ENCODE measurements at places on chromosomes 16 and 17.

- no peak for DNase-seq
These were observed 137.9 kb upstream of the CACNG3 start for GRCh38 chr16:24118126-24118821.

GRCh38 chr17:73098919-73099318 lies 6.4 kb upstream of the SLC39A11 start:
- DNase-seq = no peak

GRCh38 chr17:71438631-71439146 lies 682.1 kb upstream of the SOX9 start:
- no peak for DNase-seq

DNA sequence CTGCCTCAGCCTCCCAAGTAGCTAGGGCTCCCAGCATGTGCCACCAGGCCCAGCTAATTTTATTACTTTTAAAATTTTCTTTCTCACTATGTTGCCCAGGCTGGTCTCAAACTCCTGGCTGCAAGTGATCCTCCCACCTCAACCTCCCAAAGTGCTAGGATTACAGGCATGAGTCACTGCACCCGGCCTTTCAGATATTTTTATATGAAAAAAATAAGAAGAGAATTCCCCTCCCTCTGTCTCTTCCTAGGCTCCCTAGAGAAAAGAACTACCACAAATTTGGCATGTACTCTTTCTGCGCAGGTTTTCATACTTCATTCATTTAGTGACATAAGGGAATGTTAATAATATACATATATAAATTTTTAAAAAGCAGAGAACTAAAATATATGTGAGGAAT lies 21.7 kb upstream of the SMURF2 start:
- DNase-seq = no peak

GRCh38 chr17:39981766-39982375 lies 1.3 kb downstream of the PSMD3 start:
- DNase-seq = no peak

- DNase-seq = no peak
These were observed 95.0 kb downstream of the RPTOR start for GRCh38 chr17:80639658-80640057.

DNA sequence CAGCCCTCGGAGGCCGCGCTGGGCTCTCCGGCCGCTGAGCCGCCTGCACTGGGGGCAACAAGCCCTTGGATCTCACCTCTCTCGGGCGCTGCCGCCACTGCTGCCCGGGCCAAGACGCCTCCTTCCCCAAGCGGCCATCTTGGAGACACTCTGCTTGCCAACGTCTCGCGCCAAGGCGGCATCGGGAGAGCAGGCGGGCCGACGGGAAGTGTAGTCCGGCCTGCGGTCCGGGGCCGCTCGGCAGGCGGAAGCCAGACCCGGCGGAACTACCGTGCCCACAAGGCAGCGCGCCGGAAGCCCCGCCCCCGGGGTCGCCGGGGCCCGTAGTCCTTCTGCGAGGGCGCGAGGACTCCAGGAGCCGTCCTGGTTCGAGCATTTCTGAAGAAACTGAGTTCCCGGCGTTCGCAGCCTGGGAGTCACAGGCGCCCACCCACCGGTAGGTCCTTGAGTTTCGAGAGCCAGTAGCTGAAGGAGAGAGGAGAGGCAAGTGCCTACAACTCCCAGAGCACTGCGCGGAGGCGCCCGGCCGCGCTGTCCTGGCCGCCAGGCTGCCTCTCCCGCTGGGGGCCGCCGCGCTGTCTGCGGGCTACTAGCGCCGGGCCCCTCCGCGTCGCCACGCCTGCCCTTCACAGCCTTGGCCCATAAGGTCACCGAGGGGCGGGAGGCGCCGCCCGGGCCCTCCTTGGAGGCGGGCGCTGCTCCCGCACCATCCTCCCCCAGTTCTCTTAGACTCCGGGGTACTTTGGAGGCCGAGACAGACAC lies at the start of gene TMEM11:
TSS of gene TMEM11 (minus strand) at position 147 of the 762 bp plus-strand sequence. CDS start at position 138, 9 bp downstream.
- DNase-seq = peak; percentile 93

DNA sequence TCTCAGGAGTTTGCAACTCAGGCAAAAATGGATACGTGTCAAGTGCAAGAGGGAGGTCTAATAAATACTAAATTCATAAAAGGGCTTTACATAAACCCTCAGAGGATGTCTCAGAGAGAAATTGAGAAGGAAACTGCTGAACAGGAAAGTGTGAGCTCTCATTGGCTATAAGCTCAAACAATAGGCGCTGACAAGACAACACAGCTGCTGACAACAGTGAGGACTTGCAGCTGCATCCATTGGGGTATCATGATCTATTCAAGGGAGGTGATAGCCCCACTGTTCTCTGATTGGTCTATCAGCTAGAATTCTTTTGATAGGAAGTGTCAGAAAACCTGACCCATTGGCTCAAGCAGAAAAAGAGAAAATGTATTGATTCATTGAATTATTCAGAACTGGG lies 187.2 kb downstream of the CBLN1 start:
- no peak for DNase-seq

DNA sequence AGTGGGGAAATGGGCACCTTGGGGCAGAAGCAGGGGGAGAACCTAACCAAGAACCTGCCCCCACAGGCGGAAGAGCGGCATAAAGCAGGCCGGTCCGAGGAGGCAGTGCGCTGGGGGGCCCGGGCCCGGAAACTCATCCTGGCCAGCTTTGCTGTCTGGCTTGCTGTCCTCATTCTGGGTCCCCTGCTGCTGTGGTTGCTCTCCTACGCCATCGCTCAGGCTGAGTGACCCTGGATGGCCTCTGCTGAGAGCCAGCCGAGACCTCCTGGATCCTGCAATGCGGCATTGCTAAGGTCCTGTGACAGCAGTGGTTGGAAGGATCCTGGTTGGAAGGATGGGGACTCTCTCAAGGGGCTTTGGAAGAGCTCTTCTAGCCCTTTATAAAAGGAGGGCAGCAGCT lies 4.5 kb upstream of the PHKG2 start:
- no peak for DNase-seq

GRCh38 chr17:60656499-60656898 lies 21.2 kb upstream of the BCAS3 start:
- no peak for DNase-seq

DNA sequence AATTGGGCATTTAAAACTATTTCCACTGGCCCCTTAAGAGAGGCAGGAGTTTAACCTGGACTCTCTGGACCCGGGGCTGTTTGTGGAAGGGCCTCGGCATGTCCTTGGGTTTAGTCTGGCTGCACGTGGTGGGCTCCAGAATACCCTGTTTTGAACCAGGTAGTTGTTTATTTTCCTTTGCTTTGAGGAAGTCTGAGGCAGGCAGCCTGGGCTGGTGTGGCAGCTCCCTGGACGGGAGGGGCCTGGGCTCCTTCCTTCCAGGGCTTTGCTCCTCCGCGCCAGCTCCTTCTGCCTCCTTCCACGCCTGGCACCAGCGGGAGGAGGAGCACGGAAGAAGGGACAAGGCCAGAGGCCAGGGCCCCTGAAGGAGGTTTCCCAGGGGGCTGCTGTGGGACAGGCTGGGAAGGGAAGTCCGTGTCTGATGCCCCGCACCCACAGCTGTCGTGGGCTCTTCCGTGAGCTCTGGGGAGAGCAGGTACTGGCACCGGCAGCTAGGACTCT lies 15.5 kb downstream of the BANP start:
- no peak for DNase-seq

DNA sequence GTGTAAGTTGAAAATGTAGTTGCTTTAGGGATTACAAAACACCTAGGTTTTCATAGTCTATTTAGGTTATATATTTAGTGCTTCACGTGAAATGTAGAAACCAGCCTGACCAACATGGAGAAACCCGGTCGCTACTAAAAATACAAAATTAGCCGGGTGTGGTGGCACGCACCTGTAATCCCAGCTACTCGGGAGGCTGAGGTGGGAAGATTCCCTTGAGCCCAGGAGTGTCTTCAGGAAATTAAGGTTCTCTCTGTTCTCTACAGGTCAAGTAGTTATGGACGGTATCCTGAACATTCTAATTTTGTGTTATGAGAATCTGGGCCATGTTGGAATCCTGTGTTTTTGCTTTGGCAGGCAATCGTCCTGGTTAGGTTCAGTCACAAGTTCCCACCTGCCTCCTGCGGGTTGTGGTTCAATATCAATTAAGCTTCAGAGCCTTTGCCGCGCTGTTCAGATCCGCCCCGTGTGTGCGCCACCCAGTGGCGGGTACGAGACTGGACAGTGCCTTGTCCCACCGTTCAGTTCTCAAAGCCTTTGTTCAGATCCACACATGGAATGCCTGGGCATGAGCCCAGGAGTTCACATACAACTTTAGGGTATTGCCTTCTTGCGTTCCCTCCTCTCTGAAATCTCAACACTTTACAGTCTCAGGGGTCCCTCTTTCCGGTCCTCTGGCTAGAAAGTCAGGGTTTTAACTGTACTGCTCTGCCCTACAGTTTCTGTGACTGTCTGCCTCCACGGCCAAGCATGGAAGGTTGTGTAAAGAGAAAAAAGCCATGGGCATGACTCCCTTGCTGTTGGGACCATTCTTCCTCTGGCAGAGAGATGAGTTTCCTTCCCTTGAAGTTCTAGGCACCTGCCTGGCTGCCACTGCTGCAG lies 41.7 kb downstream of the HEATR6 start:
- peak; percentile 61 for DNase-seq

DNA sequence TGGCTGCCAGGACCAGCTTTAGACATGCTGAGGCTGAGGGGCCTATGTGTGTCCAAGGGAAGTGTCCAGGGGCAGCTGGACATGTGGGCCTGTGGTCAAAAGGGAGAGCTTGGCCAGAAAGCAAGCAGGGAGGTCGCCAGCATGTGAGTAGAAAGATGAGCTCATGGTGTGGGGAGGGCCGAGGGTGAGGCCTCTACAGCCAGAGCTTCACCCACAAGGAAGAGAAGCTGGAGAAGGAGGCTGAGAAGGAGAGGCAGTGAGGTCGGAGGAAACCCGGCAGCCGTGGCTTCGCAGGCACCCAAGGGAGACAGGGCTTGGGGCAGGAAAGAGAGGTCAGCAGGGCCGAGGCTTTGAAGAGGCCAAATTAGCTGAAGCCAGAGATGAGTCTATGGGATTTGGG lies 4.0 kb upstream of the HSD11B2 start:
- DNase-seq = no peak

DNA sequence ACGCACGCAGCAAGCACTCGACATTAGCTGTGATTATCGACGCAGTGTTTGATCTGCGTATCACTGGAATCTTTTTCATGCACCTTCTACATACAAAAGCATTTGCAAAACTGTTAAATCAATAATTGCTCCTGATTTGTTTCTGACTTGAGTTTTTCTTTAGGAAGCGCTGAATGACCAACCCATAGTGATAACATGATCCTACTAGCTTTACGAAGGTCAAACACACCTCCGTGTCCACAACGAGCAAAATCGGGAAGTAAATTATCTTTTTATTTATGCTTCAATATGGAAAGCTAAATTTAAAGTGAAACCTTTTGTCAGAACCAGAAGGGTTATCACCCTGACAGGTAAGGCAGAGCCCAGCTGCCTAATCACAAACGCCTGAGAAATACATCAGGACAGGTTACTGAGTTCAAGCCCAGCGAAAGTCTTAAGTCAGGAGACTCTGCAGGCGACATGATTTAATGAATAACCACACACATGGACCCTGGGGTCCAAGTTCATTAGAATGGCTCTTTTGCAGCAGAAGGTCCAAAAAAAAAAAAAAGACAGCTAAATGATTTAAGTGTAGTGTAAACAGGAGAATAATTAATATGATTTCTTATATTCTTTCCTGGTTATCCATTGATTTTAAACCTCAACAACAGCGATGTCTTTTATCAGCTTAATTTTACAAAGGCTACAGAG lies 104.2 kb downstream of the ADCY9 start:
- no peak for DNase-seq

DNA sequence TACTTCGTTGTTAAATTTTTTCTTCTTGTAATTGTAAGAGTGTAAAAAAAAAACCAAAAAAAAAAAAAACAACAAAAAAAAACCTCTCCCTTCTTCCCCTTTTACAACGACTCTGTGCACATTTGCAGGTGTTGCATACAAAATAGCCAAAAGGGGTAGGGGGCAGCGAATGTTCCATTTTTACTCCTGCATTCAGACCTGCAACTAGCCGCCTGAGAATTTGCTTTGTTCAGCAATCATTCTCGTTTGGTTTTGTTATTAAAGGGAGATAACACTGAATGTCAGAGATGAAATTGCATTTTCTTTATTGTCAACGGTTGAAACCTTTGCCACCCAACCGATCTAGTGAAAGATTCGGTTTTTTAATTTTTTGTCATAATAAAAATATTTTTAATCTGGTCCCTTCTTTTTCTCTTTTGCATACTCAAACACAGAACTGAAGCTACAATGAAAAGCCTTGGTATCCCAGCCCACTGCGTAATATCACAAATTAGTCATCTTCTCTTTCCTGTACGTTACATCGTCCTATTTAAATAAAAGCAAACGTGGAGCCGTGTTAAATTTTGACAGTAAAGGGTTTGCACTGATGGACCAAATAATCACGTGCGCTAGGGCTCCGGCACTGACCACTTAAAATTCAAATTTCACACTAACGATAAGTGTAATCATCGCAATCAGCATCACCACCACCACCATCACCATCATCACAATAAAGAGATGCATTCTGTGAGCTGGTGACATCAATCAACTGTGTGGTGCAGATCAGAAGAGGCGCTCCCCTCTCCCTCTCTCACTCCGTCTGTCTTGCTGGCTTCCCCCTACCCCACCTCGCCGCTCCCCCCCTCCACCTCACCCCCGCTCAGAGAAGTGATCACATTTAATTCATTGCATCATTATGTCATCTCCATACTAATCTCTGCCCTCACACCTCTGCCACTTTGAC lies 406.2 kb upstream of the PSMD7 start:
- no peak for DNase-seq

GRCh38 chr16:70453892-70454221 lies 538 bp upstream of the FCSK start:
- no peak for DNase-seq

GRCh38 chr16:78563905-78564304 lies 464.5 kb downstream of the WWOX start:
- DNase-seq = no peak

GRCh38 chr17:21140911-21141310 lies 14.1 kb downstream of the DHRS7B start:
- DNase-seq = no peak

GRCh38 chr16:52548261-52549010 lies 1.5 kb upstream of the TOX3 start:
- no peak for DNase-seq

DNA sequence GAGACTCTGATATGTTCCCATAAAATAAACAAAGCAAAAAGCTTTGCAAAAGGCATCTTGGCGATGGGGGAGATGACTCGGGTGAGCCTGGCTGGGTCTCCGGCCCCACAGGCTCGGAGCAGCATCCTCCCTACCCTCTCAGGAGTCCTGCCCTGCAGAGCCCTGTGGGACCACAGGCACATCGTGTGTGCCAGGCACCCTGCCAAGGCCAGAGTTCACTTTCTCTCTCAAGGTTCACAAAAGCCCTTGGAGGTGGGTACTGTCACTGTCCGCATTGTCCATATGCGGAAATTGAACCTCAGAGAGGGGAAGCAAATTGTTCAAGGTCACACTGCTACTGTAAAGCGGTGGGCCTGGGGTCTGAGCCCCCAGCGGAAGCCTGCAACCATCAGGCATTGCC lies 48.5 kb downstream of the CRISPLD2 start:
- DNase-seq = no peak

GRCh38 chr17:19306160-19307111 lies 56.1 kb downstream of the B9D1 start:
- peak; percentile 11 for DNase-seq

Data from stimulated activated naive CD4-positive, alpha-beta T cell treated with Interleukin-2 at 50 U/mL for 16 hours (primary cell).